ENCODE measurements at places on chromosomes 16 and 17. TPM values are rescaled to one million over a fixed set of nuclear protein-coding genes. Genes with fewer than 3 reads are reported as not detected.

TBC1D26 gene
- total RNA-seq = 0.08 TPM

SCN4A gene
- total RNA-seq = 0.11 TPM

MILR1 gene
- total RNA-seq = 0.75 TPM

HSD17B1 gene
- total RNA-seq = 0.29 TPM

CDH8 gene
- total RNA-seq = not detected

SPATA22 gene
- not detected for total RNA-seq

TP53TG3 gene
- not detected for total RNA-seq

TLCD2 gene
- total RNA-seq = 0.21 TPM

WNT3 gene
- total RNA-seq = not detected

KRTAP4-9 gene
- not detected for total RNA-seq

RPRML gene
- total RNA-seq = not detected

CPHXL2 gene
- total RNA-seq = not detected

COQ9 gene
- 56.3 TPM for total RNA-seq

PMP22 gene
- total RNA-seq = 0.38 TPM

KRT28 gene
- not detected for total RNA-seq

TMEM186 gene
- 16.8 TPM for total RNA-seq

PHOSPHO1 gene
- not detected for total RNA-seq

CTRB1 gene
- not detected for total RNA-seq
